ENCODE measurements at places on chromosomes 6 and 20.

GRCh38 chr6:3355358-3356055 lies 96.8 kb downstream of the PSMG4 start:
- DNase-seq = no peak

- DNase-seq = no peak
Measured at GRCh38 chr20:56998438-56998837, 268.0 kb downstream of the BMP7 start.

- no peak for DNase-seq
Measured at GRCh38 chr6:20688710-20689500, 154.6 kb downstream of the CDKAL1 start.

DNA sequence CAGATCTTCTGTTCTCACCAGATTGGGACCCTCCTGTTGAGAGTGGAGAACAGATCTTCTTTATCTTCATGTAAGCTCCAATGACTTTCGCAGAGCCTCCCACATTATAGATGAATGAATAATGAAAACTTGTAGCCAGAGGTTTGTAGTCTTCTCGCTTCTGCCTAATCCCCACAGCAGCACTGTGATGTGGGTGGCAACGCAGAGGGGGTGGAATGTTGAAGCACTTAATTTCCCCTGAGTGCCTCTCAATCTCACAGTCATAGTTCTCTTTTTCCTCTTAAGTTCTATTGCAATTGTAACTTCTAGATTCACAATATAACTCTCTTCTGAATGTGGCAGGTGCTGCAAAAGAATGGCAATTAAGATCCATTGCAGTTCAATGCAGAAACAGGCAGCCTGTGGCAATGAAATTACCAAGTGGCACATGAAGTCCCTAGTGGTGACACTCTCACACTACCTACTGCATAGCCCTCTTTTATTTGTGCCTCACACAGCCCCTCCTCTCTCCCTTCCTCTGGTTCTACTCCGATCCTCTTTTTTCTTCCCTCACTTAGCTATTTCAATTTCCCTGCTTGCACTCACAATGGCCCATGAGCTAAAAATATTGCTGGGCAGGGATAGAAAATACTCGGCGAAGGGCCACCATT lies 281.9 kb downstream of the UBE3D start:
- no peak for DNase-seq

GRCh38 chr20:49928411-49929141 lies 7.6 kb upstream of the RNF114 start:
- peak; percentile 68 for DNase-seq

DNA sequence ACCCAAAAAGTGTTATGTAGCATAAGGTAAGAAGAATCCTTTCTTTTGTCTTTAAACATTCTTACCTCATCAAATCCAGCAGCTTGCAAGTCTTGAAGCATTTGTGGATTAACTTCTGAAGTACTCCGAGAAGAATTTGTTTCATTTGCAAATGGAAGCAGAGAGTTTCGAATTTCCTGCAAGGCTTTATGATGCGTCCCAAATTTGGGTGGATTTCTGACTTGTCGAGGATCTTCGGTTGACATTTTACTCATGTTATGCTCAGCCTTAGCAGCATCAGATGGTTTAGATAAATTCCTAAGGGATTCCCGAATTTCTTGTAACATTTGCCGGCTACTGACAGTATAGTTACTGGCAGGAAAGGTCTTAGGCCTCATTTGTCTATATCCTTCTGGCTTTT lies 16.2 kb downstream of the LATS1 start:
- no peak for DNase-seq

GRCh38 chr6:117482240-117483003 lies at the start of gene DCBLD1:
DCBLD1 (plus strand) TSS chr6:117482674; CDS start chr6:117482782, 108 bp downstream.
- DNase-seq = peak; percentile 19

DNA sequence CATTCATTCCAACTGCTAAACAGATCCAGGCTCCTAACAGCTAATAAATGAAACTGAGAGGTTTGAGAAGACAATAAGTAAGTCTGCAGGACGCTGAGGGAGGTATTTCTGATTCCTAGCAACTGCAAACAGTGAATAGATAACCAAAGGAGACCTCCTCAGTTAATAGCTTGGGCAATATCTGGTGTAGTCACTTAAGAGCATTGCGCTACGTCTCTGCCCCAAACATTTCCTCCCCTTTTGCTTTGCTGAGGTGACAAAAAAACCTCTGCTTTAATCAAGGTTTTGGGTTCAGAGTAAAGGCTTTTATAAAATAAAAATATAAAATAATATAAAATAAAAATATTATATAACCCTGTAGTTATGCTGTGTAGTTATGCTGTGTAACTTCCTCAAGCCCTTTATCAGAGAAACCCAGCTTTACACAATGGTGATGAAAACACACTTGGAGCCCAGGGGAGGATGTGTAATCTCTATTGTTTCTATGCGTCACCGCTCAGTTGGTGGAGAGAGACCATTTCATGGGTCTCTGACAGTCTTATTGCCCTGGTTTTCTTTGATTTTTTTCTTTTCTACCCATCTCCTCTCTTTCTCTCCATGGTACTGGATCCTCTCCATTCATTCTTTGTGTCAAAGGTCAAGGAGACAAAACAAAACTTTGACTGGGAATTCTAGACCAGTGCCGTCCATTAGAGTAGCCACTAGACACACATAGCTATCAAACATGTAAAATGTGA lies 18.9 kb upstream of the CALHM5 start:
- no peak for DNase-seq

Measured in activated CD4-positive, alpha-beta T cell treated with anti-CD3 and anti-CD28 coated beads, Interleukin-2, amount 50 U/mL, for 24 hours (primary cell).